Chondrocyte (in vitro differentiated cells): ENCODE measurements at places on chromosomes 12 and 14. TPM values are rescaled to one million over a fixed set of nuclear protein-coding genes. Genes with fewer than 3 reads are reported as not detected.

DNA sequence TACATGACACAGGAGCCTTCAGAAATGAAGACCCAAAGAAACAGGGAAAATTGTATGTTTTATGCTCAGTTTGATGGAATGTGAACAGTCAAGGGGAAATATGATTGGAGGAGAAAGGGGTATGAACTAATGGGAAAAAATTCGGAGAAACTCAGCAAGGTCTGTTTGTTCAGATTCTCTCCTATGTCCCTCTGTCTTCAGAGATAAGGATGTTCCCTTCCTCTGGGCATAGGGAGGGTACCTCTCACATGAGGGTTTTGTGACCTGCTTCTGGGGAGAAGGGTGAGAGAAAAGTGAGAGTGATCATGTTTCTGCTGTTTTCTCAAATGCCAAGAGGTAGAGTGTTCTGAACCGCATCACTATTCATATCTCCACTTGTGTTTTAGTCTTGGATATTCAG is 26.6 kb upstream of the LIMA1 start:
- H3K4me1 ChIP-seq, result peaks cover 5% of the 10 kb centered on the region
- no peak for DNase-seq
- no peaks in the 10 kb centered on the region for H3K36me3 ChIP-seq
- no peak overlapping the region for H3K4me3 ChIP-seq

DNA sequence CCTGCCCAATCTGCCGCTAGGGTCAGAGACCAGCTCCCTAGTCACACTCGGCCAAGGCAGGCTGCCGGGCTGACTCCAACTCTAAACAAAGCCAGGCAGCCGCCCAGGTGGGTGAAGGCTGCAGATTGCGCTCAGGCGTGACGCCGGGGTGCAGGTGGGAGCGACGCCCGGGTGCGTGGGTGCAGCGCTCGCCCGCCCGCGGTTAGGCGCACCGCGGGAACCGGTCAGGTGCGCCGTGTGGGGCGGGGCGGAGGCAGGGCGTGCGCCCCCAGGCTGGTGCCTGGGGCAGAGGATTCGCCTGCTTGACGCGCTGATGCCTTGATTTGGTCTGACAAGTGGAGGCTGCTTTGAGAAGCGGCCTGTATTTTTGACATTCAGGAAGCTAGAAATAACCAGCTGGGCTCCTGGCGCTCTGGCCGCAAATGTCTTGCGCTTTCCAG is 126.7 kb upstream of the HIF1A start:
- H3K4me3 ChIP-seq, result no peak overlapping the region
- no peak for DNase-seq
- H3K27me3 ChIP-seq, result no peaks in the 10 kb centered on the region
- H3K27ac ChIP-seq, result peak overlapping the region; percentile 97

GRCh38 chr12:76220980-76221379 is 127.2 kb downstream of the BBS10 start:
- H3K4me3 ChIP-seq, result no peak overlapping the region
- peaks cover 16% of the 10 kb centered on the region for H3K4me1 ChIP-seq
- no peak overlapping the region for H3K27ac ChIP-seq
- no peaks in the 10 kb centered on the region for H3K36me3 ChIP-seq

GRCh38 chr12:58372298-58372697 is 430.9 kb downstream of the ATP23 start:
- H3K4me1 ChIP-seq, result no peaks in the 10 kb centered on the region
- no peaks in the 10 kb centered on the region for H3K36me3 ChIP-seq
- no peak overlapping the region for H3K4me3 ChIP-seq
- no peak for DNase-seq
- no peak overlapping the region for H3K27ac ChIP-seq
- no peaks in the 10 kb centered on the region for H3K27me3 ChIP-seq

- H3K27ac ChIP-seq, result no peak overlapping the region
- H3K4me1 ChIP-seq, result no peaks in the 10 kb centered on the region
- no peaks in the 10 kb centered on the region for H3K36me3 ChIP-seq
- no peak overlapping the region for H3K4me3 ChIP-seq
Observed at GRCh38 chr12:98156697-98157096, 358.7 kb upstream of the TMPO start.

DNA sequence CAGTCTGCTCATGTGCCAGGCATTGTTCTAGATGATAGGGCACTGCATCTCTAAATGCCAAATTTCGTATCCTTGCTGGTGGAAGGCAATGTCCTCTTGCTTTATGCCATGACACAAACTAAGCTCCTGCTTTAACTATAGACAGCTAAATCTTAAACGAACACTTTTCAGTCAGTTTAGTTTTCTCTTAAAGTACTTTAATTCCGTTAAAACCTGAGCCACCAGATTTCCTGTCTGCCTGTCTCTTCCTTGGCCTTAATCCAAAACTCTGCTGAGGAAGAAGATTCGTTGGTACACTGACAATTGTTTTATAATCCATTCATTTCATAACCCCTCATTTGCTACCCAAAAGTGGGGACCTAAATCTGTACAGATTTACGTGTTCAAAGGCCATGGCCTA is 194.4 kb upstream of the BCL2L14 start:
- H3K27ac ChIP-seq, result peak overlapping the region; percentile 59
- H3K4me1 ChIP-seq, result peaks cover 54% of the 10 kb centered on the region
- H3K4me3 ChIP-seq, result no peak overlapping the region
- peaks cover 14% of the 10 kb centered on the region for H3K36me3 ChIP-seq
- DNase-seq, result no peak
- no peaks in the 10 kb centered on the region for H3K27me3 ChIP-seq

- no peak for DNase-seq
- no peak overlapping the region for H3K27ac ChIP-seq
- peaks cover 2% of the 10 kb centered on the region for H3K36me3 ChIP-seq
Observed at GRCh38 chr12:47889040-47889439, 15.8 kb downstream of the VDR start.

- no peaks in the 10 kb centered on the region for H3K27me3 ChIP-seq
- DNase-seq, result no peak
- peak overlapping the region; percentile 48 for H3K4me3 ChIP-seq
- peak overlapping the region; percentile 91 for H3K27ac ChIP-seq
- peaks cover 88% of the 10 kb centered on the region for H3K4me1 ChIP-seq
- no peaks in the 10 kb centered on the region for H3K36me3 ChIP-seq
Observed at GRCh38 chr12:64669270-64669842, 59.1 kb downstream of the RASSF3 start.

- no peak overlapping the region for H3K4me3 ChIP-seq
- H3K27me3 ChIP-seq, result peaks cover 6% of the 10 kb centered on the region
- peak; percentile 46 for DNase-seq
- H3K27ac ChIP-seq, result no peak overlapping the region
- no peaks in the 10 kb centered on the region for H3K36me3 ChIP-seq
Observed at GRCh38 chr14:93984070-93984469, 7.7 kb upstream of the ASB2 start.

DNA sequence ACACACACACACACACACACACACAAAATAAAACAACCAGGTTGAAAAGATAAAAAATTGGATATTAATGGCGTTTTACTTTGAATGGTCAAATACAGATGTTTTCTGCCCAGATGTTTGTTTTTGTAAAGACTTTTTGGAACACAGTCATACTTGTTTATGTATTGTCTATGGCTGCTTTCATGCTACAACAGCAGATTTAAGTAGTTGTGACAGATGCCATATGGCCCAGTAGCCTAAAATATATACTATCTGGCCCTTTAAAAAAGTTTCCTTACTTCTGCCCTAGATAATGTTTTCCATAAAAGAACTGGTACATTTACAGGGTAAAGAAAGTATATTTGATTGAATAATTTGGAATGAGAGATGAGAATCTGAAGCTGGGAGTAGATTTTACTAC is 1362.8 kb upstream of the SEL1L start:
- H3K27ac ChIP-seq, result no peak overlapping the region
- no peak overlapping the region for H3K4me3 ChIP-seq
- H3K36me3 ChIP-seq, result no peaks in the 10 kb centered on the region
- DNase-seq, result no peak

DNA sequence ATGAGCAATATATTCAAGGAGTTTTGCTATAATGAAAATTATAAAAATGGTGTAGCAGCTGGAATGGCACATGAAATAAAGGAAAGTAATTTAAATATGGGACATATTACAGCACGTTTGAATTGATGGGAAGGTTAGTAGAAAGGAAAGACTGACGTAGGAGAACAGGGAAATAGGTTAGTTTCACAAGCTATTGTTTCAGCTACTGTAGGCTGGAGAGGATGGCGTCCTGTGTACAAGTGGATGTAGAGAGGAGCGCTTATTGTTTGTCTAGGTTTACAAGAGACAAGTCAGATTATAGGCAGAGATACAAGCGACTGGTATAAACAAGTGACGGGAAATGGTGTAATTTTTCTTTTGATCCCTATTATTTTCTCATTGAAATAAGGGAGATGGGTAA is 431.2 kb upstream of the PDE3A start:
- no peak overlapping the region for H3K27ac ChIP-seq
- no peaks in the 10 kb centered on the region for H3K36me3 ChIP-seq
- no peak overlapping the region for H3K4me3 ChIP-seq
- H3K4me1 ChIP-seq, result no peaks in the 10 kb centered on the region

The BCL2L2 gene
- total RNA-seq, result 21.8 to 34.2 TPM (median 25.9 TPM) in 3 replicates

The DEPDC4 gene
- 0.44 to 1.6 TPM (median 0.57 TPM) in 3 replicates for total RNA-seq
